ENCODE measurements at places on chromosomes 1 and 21. TPM values are rescaled to one million over a fixed set of nuclear protein-coding genes. Genes with fewer than 3 reads are reported as not detected.

DNA sequence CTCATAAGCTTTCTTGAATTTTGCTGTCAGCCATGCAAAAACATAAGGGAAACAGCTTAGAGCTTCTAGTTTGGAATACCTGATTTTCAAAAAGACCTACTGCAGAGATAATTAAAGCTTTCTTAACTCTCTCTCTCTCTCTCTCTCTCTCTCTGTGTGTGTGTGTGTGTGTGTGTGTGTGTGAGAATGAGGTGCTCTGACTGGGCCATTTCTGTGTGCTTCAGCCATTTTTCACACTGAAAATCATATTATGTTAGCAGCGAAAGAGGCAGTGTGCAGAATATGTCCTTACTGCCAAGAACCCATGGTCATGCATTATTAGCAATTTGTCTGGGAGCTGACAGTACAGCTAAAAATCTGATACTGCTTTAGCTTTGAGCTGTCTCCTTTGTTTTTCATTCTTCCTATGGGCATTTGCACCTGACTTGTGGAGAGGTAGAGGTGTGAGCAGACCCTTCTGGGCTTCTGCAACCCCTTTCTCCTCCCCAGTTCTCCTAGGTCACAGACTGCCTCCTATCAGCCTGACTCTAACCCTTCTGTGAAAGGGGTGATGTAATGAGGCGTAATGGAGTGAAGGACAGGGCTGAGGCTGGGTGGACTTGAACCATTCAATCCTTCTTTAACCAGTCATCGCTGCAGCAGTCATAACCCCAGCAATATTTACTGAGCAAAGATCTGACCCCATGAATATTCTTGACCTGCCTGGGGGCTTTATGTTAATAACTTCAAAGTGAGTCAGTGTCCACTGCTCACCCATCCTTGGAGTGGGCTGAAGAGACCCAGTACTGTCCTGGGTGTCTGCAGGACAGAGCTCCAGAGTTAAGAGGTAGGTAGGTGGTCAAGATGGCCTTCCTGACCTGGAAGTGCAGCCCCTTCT is 61.2 kb downstream of the SYT6 start:
- DNase-seq, result no peak

- no peak for DNase-seq
Measured at GRCh38 chr1:186454981-186455380, 5.9 kb downstream of the PDC start.

DNA sequence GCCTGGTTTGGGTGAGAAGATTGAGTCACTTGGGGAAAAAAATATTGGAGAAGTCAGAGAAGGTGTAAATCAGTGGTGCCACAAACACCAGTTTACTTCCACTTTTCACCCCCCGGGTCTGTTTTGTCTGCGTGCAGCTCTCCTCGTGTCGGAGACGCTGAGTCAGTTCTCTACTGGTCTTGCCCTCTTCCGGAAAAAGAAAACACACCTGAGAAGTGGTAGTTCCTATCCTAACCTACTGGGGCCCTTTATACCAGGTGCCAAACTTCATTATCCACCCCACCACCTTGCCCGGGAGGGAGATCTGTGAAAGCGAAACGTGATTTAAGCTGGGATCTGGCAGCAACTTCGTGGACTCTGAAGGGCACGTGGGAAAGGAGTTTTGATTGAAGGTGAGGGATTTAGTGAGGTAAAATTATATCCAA is 855 bp upstream of the IVNS1ABP start:
- DNase-seq, result no peak

DNA sequence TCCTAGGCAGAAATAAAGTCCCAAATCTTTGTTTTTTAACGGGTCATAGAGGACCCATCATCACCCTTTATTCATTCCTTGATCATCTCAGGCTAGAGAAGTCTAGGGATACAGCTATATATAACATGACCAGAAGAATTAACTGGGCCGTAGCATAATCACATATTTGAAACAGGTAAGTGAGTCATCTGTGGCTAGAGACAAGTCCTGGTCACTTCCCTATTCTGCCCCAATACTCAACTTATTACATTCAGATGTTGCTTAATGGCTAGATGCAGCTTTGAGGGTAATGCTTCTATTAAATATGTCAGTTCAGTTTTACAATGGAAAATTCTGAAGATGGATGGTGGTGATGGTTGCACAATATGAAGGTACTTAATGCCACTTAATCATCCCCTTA is 47.0 kb downstream of the EXO1 start:
- DNase-seq, result no peak

DNA sequence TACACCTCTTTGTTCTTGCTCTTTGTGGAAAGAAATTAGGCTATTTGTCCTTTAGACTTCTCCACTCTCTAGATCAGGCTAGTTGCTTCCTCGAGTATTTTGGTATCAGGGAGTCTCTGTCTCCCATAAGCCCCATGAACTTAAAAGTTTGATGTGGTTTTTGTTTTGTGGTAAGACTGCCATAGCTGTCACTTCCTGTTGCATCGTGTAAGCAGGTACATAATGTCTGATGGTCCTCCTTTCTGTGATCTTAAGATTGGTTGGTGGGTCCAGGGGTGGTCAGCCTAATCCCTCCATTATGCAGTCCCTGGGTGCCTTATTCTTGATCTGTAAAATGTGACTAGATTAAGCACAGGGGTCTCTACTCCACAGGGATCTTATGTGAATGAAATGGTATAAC is 23.1 kb downstream of the CD53 start:
- DNase-seq, result peak; percentile 45

DNA sequence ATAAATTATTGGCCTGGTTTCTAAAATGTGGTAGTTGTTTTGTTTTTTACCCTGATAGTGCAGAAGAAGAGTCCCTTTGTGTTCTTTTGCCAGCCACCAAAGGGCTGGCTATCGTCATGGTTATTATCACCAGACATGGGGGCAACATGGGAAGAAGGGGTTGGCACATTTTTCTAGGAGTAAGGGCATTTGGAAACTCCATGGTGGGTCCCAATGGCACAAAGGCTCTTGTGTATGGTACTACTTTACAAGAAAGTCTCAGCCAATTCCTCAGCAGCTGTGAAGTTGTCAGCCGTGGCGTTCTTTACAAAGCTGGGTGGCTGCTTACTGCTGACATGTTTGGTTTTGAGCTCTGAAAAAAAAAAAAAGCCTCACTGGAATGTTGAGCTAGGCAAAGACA is 330.4 kb upstream of the ESRRG start:
- no peak for DNase-seq

DNA sequence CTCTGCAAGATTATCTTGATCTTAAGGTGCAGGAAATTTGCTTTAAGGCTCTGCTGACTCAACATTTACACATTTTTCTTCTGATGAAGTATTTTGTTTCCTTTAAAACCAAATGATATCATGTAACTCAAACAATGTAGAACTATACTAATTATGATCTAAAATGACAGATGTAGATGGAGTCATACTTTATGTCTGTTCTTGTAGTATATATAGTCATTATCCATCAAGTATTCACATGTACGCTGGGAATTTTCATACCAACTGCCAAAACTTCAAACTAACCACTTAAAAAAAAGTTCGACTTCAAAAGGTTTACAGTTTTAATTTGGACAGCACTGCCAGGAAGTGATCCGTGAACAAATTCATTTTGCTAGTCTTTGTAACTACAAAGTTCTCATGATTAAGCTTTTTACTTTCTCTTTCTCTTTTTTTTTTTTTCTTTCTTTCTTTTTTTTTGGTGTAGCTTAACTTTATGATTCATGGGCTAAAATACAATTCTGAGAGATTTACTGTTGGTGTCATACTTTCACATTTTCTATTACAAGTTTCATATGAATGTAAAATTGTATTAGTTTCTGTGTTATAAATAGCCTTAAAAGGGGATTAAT is 509.0 kb upstream of the CXADR start:
- DNase-seq, result no peak

- DNase-seq, result no peak
Measured at GRCh38 chr1:178916448-178917174, 45.7 kb upstream of the ANGPTL1 start.

DNA sequence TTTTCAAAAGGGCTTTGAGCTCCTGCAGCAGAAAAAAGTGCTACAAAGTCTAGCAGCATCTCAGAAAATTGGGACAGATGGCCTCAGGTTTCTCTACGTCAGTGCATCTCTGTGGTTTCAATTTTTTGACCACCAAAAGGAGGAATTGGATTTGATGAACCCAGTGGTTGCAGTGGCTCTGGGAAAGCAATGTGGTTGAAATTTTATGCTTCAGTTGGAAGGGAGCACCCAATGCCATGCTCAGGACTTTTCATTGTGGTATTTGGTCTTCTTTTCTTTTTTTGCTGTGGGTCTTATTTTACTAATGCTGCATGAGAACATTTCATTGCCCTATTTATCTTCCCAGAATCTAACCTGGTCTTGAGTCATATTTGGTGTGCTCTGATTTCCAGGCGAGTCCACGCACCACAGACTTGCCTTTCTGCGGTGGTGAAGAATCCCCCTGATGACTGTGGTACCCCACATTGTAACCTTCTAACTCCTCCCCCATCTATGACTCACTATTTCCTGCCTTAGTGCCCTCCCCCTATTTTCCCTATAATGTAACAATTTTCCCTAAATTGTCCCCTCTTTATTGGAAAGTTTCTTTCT is 56.7 kb downstream of the S1PR1 start:
- DNase-seq, result no peak

DNA sequence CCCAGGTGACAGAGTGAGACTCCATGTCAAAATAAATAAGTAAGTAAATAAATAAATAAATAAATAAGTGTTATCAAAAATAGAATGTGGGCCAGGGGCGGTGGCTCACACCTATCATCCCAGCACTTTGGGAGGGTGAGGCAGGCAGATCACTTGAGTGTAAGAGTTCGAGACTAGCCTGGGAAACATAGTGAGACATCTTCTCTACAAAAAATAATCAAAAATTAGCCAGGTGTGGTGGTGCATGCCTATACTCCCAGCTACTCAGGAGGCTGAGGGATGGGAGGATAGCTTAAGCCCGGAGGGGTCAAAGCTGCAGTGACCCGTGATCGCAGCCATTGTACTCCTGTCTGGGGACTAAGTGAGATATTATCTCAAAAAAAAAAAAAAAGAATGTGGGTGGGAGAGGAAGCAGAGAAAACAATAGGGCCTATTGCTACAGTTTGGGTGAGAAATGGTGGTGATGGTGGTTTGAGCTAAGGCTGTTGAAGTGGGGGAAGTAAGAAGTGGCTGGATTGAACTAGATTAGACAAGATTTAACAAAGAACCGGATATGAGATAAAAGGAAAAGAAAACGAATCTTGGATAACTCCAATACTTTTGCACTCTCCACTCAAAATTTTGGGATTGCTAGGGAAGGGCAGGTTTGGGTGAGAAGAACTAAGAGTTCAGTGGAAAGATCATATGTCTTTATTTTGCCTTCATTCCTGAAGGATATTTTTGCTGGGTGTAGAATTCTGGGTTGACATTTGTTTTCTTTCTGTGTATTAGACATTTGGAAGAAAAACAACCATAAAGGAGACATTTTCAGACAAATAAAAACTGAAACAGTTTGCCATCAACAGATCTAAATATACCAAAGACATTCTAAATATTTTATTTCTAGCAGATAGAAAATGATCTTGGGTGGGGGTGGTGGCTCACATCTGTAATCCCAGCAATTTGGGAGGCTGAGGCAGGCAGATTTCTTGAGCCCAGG is 57.1 kb upstream of the SPOCD1 start:
- DNase-seq, result no peak

DNA sequence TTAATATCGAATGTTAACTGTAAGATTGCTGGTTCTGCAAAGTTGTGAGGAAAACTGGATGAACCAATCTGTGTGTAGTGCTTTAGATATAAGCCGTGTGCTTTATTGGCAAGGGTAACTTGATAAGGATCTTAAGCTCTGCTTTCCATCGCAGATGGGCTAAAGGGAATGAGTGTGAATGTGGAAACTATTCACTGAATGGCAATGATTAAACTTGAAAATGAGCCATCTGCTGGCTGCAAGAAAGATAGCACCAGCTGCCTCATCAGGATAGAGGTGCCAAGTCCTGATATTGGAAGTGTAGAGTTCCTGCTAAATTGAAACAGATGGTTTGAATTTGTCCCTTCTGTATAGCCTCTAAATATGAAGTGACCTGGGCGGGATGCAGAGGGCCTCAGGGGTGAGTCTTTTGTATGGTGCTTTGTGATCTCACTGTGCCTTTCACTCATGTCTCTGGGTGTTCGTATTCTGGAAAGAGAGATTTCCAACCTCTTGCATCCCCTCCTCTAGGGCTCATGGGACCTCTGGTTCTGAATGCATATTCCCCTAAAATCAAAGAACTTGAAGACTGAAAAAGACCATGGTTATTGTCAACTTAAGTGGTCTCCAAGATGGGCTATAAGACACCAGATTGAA is 9.2 kb downstream of the FCRL3 start:
- DNase-seq, result peak; percentile 33

- DNase-seq, result no peak
Measured at GRCh38 chr1:156506450-156506849, 5.9 kb upstream of the MEF2D start.

GRCh38 chr1:8328271-8328670 is 10.4 kb downstream of the SLC45A1 start:
- no peak for DNase-seq

GRCh38 chr21:36671836-36672235 is 27.1 kb upstream of the SIM2 start:
- no peak for DNase-seq

DNA sequence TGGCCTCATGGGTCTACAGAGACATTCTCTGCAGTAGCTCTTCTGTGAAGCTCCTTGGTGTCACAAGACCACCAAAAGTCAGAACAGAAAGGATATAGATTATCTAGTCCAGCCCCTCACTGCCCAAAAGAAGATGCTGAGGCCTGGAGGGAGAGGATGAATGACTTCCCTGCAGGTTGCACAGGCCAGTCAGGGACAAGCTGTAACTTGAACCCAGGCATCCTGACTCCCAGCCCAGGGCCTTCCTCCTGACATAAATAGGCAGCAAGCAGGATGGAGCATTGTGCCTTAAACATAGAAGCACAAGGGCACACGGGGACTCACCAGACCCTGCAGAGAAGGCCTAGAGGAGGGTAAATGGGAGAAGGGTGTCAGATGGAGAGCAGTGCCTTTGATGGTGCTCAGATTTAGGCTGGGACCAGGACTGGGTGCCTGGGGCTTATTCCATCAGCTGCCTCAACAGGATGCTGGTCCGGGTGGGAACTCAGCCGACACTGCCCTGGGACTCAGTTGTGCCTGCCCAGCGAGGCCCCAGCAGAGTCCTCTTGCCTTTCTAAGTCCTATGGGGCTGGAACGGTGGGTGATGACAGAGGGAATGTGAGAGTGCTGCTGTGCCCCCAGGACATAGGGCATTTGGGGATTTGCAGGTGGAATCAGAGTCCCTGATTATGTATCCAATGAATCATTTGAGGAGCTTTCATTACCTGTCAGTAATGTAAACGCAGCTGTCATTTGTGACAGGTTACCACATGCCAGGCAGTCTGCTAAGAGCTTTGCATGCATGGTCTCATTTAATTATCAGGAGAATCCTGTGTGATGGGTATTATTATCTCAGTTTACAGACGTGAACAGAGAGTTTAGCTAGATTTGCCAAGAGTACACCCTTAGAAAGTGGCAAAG is 13.2 kb downstream of the S100A7A start:
- no peak for DNase-seq

The C1QC gene
- 88.8 TPM for polyA plus RNA-seq

The UBL4B gene
- not detected for polyA plus RNA-seq

The MIXL1 gene
- 0.15 TPM for polyA plus RNA-seq

The VCAM1 gene
- polyA plus RNA-seq, result 0.22 TPM

The SPRR1A gene
- polyA plus RNA-seq, result not detected

The PDXK gene
- 65.4 TPM for polyA plus RNA-seq

The SPRR2G gene
- polyA plus RNA-seq, result not detected

The LAPTM5 gene
- 10.5 TPM for polyA plus RNA-seq

The GBP6 gene
- polyA plus RNA-seq, result not detected

The EDEM3 gene
- polyA plus RNA-seq, result 16.8 TPM

The HAO2 gene
- not detected for polyA plus RNA-seq

The KCNK2 gene
- not detected for polyA plus RNA-seq

The TSNAX gene
- 36.7 TPM for polyA plus RNA-seq

The SGIP1 gene
- not detected for polyA plus RNA-seq

The CLCA2 gene
- 1.0 TPM for polyA plus RNA-seq
